ENCODE measurements at places on chromosomes 16 and 17.
A peak's percentile ranks its signal among the peaks of the same experiment; 100 is the strongest.

DNA sequence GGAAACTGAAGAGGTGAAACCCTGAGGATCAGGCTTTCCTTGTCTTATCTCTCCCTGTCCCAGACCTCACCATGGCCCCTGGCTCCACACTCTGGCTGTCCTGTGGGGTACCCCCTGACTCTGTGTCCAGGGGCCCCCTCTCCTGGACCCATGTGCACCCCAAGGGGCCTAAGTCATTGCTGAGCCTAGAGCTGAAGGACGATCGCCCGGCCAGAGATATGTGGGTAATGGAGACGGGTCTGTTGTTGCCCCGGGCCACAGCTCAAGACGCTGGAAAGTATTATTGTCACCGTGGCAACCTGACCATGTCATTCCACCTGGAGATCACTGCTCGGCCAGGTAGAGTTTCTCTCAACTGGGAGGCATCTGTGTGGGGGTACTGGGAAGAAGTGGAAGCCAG is 1.4 kb downstream of the CD19 start:
- no peak for DNase-seq

DNA sequence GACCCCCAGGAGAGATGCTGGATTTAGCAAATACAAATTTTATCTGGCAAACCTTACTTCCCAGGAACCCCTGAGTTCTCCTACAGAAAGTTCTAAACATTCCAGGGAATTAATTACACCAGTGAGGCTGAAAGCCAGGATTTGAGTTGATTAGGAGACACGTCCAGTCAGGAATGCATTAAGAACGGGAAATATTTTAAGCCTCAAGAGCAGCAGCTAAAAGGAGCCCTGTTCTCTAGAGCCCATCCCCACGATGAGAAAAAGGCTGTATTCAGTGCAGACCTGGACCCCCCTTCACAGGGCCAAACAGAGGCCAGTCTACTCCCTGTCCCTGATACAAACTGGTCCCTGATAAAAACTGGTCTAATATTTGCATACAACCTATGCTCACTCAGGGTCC is 55.0 kb downstream of the VAT1L start:
- DNase-seq = no peak

- no peak for DNase-seq
These were observed 150.3 kb upstream of the C17orf78 start for GRCh38 chr17:37225465-37225864.

GRCh38 chr17:2064980-2065785 is 10.3 kb downstream of the HIC1 start:
- peak; percentile 91 for DNase-seq

GRCh38 chr16:67006930-67007658 is 18.7 kb downstream of the CES4A start:
- no peak for DNase-seq

GRCh38 chr17:73510981-73511718 is 133.1 kb downstream of the SDK2 start:
- DNase-seq = no peak

GRCh38 chr17:21164216-21164615 is 37.5 kb downstream of the DHRS7B start:
- no peak for DNase-seq

DNA sequence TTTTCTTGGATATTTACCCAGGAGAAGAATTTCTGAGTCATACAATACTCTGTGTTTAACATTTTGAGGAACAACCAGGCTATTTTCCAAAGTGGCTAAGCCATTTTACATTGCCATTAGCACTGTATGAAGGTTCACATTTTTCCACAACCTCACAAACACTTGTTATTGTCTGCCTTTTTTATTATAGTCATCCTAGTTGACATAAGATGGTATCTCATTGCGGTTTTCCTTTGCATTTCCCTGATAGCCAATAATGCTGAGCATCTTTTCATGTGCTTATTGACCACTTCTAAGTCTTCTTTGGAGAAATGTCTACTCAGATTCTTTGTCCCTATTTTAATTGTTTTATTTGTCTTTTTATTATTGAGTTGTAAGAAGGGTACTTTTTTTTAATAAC is 107.4 kb upstream of the CES5A start:
- no peak for DNase-seq

GRCh38 chr17:40150276-40150675 is 9.9 kb downstream of the CASC3 start:
- no peak for DNase-seq

DNA sequence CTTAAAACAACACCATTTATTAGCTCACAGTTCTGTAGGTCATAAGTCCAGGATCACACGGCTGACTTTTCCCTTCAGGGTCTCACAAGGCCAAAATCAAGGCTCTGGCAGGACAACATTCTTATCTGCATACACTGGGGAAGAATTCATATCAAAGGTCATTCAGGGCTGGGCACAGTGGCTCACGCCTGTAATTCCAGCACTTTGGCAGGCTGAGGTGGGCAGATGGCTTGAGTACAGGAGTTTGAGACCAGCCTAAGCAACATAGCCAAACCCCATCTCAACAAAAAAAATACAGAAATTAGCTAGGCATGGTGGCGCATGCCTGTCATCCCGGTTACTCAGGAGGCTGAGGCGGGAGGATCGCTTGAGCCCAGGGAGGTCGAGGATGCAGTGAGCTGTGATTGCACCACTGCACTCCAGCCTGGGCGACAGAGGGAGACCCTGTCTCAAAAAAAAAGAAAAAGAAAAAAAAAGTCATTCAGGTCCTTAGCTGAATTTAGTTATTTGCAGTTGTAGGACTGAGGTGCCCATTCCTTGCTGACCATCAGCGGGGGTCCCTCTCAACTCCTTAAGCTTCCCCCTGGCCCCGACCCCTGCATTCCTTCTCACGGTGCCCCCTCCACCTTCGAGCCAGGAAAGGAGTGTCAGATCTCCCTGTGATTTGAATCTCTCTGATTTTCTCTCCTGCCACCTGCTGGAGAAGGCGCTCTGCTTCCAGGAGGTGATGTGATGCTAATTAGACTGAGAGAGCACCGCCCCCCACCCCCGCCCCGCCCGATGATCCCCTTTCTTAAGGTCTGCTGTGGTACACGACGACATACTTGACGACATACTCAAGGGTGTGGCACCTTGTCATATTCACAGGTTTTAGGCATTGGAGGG is 91.8 kb upstream of the CLEC18A start:
- DNase-seq = peak; percentile 59

GRCh38 chr16:85541980-85542900 is 70.9 kb upstream of the GSE1 start:
- DNase-seq = no peak

DNA sequence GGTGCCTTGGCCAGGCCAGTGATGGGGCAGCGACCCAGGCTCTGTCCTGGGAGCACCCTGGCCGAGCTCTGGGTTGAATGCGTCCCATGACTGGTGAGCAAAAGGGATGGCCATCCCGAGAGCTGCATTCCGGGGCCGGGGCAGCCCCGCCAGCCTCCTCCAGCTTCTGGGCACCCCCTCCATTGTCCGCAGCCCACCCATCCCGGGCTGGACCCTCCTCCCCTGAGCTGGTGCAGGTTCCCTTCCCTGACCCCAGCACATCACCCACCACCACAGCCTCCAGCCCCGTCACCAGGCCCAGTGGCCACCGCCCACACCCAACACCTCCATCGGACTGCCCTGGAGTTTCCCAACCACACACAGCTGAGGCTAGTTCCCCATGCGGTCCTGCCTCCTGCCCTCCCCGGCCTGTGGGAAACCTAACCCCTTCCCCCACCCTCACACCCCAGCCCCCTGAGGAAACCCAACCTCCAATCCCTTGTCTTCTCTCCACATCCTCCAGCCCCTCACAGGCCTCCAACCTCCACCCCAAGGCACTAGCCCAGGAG is 16.2 kb upstream of the PVALEF start:
- DNase-seq = no peak

DNA sequence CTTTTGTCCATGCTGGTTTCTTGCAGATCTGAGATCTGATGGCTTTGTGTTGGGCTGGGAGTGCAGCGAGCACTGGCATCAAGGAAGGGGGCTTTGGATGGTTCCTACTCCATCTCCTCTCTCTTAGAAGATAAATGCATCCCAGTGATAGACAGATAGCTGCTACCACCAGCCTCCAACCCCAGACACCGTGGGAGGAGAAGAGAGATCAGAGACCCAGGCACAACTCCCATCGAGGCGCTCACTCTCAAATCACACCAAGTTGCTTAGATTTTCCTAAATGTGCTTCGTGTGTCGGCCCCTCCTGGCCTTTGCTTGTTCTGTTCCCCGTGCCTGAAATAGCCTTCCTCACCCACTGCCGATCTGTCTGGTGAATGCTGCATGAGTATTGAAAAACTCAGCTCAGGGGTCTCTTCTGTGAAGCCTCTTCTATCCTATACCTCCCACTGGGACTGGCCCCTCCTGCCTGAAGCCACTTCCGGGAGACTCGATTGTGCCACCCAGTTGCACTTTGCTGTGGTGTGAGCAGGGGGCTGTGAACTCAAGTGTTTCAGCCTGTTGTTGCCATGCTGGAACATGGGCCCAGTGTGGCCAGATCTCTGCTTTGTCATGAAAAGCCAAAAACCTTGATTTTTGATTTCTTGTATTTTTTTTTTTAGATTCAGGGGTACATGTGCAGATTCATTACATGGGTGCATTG is 242.7 kb downstream of the GSG1L start:
- DNase-seq = no peak

DNA sequence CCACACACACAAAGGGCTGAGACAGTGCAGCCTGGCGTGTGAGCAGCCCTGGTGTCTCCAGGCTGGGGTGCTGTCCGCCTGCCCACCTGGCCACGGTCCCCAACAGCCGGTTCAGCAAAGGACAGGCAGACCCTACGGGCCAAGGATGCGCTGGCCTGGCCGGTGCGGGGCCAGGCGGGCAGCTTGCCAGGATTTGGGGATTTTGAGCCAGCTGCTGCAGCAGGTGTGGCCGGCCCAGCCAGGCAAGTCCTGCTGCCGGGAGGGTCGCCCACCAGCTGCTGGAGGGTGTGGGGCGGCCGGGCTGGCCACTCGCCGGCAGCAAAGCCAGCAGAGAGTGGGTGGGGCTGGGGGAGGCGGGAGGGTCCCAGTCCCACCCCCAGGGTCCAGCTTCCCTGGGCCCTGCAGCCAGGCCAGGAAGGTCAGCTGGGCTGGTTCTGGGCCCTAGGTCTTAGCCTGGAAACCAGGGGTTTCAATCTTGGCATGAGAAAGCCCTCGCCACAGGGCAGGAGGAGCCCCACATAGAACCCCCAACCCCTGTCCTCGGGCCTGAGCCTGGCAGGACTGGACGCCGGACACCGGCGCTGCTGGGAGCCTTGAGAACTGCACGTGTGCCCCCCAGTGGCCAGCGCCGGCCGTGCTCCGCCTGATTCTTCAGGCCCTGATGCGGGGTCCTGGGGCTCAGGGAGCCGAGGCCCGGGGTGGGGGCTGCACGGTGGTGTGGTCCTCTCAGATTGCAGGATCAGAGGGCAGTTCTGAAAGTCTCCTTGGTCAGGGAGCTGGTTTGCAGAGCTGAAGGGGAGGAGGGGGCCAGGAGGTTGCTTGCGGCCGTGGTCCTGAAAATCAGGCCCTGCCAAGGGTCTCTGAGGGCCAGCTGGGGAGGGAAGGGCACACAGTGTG is 17.6 kb upstream of the SSTR5 start:
- peak; percentile 76 for DNase-seq

DNA sequence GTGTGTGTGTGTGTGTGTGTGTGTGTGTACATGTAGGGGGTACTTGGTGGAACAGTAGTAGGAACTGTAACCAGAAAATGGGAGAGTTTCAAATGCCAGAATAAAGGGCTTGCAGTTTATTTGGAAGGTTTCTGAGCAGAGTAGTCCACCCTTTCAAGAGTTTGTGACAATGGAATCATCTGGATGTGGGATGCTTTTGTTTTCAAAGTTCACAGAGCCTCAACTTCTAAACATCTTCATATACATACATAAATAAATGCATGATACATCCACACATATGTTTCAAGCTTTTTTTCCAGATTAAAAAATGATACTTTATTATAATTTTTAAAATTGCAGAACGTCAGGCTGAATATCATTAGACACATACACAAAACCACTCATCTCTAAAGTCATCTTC is 2.4 kb upstream of the PKD1L3 start:
- DNase-seq = no peak

- DNase-seq = no peak
These were observed 28.2 kb downstream of the DUSP14 start for GRCh38 chr17:37517881-37518280.

- peak; percentile 84 for DNase-seq
These were observed 1.7 kb upstream of the ZNF423 start for GRCh38 chr16:49857423-49858181.

- DNase-seq = no peak
These were observed 187.5 kb upstream of the ZNF469 start for GRCh38 chr16:88195269-88195705.

- DNase-seq = no peak
These were observed 225.2 kb downstream of the HAPSTR1 start for GRCh38 chr16:9316615-9317014.

- no peak for DNase-seq
These were observed 30.8 kb upstream of the CRISPLD2 start for GRCh38 chr16:84788920-84789391.

DNA sequence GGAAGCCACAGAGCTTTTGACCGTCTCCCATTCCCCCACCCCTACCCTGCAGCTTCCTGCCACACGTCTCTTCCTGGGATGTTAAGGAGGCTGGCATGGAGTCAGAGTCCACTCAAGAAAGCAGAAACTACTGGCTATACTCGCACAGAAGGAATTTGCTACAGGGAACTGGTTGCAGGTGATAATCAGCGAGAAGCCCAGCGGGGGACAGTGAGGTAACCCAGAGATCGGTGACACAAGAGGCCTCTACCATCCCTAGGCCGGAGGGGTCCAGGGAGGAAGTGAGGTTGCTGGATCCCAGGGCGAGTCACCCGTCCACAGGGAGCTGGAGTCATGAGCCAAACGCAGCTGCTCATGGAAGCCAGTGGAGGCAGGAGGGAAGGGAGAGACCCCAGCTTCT is 93.7 kb downstream of the SDK2 start:
- DNase-seq = no peak

- no peak for DNase-seq
These were observed 732 bp downstream of the CBLN1 start for GRCh38 chr16:49280841-49281371.

DNA sequence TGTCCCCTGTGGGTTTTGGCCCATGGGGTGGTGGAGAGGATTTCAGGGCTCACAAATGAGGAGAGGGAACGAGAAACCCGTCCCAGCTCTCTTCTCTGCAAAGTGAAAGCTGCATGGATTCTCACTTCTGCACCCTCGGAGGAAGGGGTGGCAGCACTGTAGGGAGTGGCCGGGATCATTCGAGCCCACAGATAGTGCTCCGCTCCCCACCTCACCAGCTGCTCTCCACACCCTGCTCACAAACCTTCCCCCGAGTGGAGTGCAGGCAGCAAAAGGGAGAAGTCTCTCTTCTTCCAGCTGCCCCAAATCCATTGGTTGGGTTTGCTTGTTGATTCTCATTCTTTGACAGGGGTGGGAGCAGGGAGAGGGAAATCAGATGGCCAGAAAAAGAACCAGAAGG is 20.1 kb downstream of the STAT5A start:
- no peak for DNase-seq

Measured in activated CD4-positive, alpha-beta T cell treated with anti-CD3 and anti-CD28 coated beads, Interleukin-2, amount 10 ng/mL, durations not matched to agents 24 days and 14 days (primary cell).